ENCODE measurements at places on chromosomes 5 and 9.
A peak's percentile ranks its signal among the peaks of the same experiment; 100 is the strongest.

DNA sequence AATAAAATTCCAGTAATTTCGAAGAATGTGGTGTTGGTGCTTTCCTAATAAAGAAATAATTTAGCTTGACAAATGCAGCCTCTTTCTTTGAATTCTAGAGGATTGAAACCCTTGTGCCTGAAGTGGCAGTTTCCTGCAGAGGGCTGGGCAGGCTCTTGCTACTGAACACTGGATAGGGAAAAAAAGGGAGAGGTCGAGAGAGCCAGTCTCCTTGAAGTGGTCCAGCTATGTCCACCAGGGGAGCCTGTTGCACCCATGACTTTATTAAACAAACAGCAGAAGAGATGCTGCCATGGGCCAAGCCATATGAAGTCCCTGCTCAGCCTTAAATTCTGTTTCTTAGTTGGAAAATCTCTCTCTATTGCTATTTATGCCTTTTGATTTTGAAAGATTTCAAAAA is 178.4 kb downstream of the SMARCA2 start:
- DNase-seq: no peak

GRCh38 chr9:77663754-77664153 is 15.6 kb upstream of the GNA14 start:
- no peak for DNase-seq

GRCh38 chr5:178069909-178070308 is 43.4 kb upstream of the N4BP3 start:
- no peak for DNase-seq

DNA sequence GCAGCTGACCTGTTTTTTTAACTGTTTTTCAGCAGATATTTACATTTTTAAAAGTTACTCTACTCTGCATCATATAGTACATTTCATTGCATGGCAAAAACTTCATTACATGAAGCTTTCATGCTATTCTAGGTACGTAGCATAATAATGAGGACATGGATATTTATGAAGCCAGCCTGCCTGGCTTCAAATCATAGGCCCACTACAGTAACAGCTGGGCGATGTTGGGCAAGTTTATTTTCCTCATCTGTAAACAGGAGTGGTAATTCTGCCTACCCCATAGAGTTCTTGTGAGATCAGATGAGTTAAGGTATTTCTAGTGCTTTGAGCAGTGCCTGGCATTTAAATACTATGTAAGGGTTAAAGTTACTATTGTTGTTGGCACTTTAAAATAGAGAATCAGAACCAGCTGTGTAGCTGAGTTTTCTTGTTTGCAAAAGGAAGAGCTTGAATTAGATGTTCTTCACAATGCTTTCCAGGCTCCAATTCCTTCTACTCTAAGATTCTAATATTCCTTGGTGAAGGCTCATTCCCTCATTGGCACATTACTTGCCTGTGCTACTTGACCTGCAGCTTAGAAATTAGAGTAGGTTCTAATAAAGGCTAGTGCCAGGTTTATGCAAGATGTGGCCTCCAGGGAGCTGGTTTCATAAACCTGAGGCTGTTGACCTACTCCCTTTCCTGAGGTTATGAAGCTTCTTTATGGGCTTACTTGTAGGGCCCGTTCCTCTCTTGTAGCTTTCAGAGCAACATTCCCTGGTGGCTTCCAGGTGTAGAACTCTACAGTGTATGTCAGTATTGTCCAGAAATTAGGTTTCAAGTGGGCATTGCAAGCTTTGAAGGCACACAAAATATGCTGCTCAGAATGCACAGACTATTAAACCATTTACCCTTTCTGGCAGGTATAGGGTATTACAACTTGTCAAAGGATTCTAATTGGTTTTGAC is 14.5 kb downstream of the ANP32B start:
- DNase-seq: no peak

- no peak for DNase-seq
These were observed 61.3 kb downstream of the GDA start for GRCh38 chr9:72210522-72210921.

GRCh38 chr5:9841516-9842170 is 211.5 kb upstream of the TAS2R1 start:
- no peak for DNase-seq

DNA sequence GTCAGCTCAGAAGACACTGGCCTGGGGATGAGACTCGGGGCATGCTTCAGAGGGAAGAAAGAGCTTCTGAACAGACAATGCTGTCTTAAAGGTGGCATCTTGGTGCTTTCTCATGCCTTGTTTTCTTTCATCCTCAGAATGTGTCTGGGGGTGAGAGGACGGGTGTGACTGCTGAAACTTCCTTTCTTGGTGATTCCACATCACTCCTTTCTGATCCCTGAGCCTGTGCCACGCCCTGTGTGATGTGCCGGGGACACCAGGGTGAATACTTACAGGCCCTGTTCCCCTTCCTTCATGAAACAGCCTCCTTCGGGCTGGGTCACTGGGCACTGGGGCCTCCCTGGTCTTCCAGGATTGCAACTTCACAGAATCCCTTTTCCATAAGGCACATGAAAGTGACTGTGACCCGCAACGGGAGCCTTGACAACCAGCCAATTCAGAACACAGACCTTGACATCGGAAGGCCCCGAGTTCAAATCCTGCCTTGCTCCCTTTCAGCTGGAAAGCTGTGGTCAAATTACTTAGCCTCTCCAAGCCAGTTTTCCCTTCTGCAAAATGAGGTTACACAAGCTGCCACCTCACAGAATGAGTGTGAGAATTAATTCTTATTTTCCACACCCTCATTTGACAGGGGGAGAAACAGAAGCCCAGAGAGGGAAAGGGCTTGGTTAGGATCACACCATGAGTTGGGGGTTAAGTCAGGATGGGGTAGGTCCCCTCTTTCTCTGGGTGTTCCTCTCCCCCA is 44.1 kb upstream of the IL17B start:
- no peak for DNase-seq

GRCh38 chr5:179314606-179315355 is 30.5 kb downstream of the ADAMTS2 start:
- no peak for DNase-seq

- no peak for DNase-seq
These were observed 291.2 kb downstream of the BRINP1 start for GRCh38 chr9:119078015-119078414.

DNA sequence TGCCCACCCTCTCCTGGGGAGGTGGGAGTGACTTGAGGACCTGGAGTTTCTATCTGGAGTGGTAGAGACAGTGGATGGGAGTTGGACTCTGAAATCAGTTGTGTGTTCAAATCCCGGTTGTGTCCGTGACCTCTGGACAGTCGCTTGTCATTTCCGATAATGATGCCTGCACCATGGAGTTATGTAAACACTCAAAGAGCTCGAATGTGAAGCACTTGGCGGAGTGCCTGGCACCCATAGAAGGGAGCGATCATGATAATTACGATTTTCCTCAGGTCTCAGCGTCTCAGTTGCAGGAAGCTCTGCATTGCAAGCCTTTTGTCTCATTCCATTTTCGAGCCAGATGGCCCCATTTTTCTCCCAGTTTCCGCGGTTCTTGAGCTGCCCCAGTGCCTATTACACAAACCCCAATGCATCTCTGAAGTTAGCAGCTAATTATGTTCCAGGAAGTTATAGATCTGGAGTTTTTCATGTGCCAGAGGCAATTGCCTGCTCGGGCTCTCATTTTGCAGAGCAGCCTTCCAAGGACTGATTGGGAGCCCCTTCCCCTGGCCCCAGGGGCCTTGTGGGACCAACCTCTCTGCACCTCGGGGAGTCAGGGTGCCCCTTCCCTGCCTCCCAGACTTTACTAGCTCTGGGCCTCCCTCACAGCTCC is 175.5 kb upstream of the MVB12B start:
- DNase-seq: no peak

- no peak for DNase-seq
These were observed 52.3 kb upstream of the ICE1 start for GRCh38 chr5:5370059-5370774.

GRCh38 chr5:89105836-89106235 is 222.9 kb upstream of the MEF2C start:
- no peak for DNase-seq

DNA sequence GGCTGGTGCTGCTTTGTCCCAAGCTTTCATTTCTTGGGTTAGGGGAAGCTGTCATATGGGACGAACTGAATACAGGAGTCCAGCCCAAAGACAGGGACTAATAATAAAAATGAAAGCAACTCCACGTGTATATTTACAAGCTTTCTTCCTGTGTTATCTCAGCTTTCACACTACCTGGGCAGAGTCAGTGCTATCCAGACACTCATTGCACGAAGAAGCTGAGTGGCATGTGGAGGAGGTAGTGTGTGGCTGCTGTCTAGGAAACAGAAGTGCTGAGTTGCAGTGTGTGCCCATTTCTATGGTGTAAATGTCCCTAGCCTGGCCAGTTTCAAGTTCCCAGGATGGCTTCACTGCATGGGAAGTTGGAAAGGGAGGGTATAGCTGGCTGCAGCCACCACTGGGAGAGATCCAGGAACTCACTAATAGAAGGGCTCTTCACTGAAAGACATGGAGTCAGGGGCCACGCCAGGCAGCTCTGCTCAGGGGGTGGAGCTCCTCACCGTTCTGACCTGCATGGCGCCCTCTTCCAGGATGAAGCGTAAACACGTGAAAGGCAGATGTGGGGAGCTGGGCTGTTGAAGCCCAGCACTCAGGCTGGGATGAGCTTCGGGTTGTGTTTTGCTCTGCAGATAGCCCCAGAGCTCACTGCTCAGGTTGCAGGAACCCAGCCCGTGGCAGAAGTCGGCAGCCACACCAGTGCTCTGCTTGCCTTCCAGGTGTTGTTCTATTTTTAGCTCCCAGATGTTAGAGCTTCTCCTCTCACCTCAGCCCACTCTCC is 116.9 kb downstream of the IRX2 start:
- DNase-seq: no peak

DNA sequence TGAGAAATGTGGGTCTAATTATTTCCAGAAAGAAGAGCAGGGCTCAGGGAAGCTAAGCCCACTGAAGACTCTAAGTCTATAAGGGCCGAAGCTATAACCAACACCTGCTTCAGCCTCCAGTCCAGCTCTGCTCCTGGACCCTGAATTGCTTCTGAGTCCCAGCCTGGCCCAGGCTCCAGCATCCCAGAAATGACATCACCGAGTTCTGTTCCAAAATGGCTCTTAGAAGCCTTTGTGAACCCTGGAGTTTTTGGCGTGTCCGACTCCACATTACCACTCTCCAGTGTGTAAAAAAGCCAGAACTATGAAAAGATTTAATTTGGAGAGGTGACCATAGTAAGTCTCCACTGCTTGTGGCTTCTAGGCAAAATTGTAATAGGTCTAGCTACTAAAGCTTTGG is 289.9 kb downstream of the SLIT3 start:
- no peak for DNase-seq

GRCh38 chr9:115524453-115525059 is 406.6 kb upstream of the TNC start:
- DNase-seq: peak; percentile 2

DNA sequence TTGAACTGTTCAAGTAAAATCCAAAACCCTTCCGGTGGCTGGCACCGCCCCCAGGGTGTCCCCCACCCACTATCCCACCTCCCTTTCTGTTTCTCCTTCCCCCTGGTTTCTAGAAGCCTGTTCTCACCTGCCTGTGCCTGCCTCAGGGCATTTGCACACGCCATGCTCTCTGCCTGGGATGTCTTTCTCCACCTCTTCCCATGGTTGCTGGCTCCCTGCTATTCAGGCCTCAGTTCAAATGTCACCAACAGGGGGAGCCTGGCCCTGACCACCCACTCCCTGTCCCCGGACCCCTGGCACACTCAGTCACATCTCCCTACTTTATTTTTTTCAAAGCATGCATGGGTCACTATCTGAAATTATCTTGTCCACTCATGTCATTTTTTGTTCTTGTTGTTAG is 39.9 kb upstream of the EEIG1 start:
- DNase-seq: no peak

- DNase-seq: no peak
These were observed 56.7 kb downstream of the APC start for GRCh38 chr5:112794410-112794809.

DNA sequence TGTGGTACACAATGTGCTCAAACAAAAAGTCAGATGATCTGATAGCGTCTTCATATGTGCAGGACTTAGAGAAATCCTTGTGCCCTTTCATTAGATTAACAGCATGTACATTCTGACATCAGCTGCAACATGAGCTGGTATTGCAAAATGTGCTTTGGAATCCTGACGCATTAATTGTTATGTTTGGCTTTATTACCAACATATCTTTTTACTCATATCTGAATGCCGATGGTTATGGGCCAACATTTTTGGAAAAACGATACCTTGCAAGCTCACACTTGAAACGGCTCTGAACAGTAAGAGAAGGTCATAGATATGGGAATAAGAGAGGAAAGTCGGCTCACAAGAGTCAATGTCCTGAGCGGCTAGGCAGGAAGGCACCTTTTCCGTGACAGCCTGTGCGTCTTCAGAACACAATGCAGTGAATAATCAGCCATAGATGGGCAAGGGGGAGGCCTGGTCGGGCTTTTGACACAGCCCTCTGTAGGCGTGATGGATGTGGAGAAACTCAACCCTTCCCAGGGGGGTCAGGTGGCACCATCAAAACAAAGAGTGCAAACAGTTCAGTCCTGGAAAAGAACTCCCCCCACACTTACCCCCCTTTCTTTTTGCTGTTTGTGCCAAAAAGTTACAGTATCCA is 36.4 kb upstream of the GAS1 start:
- DNase-seq: no peak

Measured in effector memory CD8-positive, alpha-beta T cell (primary cell).